ENCODE measurements at places on chromosomes 4 and X. TPM values are rescaled to one million over a fixed set of nuclear protein-coding genes. Genes with fewer than 3 reads are reported as not detected.

- no peaks in the 10 kb centered on the region for H3K4me1 ChIP-seq
- no peak overlapping the region for H3K27ac ChIP-seq
- no peaks in the 10 kb centered on the region for H3K27me3 ChIP-seq
- no peak for DNase-seq
- no peak overlapping the region for H3K4me3 ChIP-seq
These were observed 269.3 kb downstream of the STIM2 start for GRCh38 chr4:27129871-27130366.

- H3K4me1 ChIP-seq: peaks cover 8% of the 10 kb centered on the region
- no peak for DNase-seq
- no peaks in the 10 kb centered on the region for H3K36me3 ChIP-seq
- H3K4me3 ChIP-seq: no peak overlapping the region
These were observed 34.9 kb downstream of the DRD5 start for GRCh38 chr4:9816285-9816684.

GRCh38 chrX:133213117-133213516 is 5.0 kb downstream of the TFDP3 start:
- no peaks in the 10 kb centered on the region for H3K36me3 ChIP-seq
- H3K4me3 ChIP-seq: no peak overlapping the region
- H3K4me1 ChIP-seq: no peaks in the 10 kb centered on the region

USP17L25 gene
- total RNA-seq: not detected

ART3 gene
- total RNA-seq: 0.71 TPM

TXK gene
- 2.4 TPM for total RNA-seq

GRCh38 chr4:41857226-41857641 is 78.0 kb upstream of the TMEM33 start:
- no peaks in the 10 kb centered on the region for H3K4me1 ChIP-seq
- no peaks in the 10 kb centered on the region for H3K36me3 ChIP-seq
- no peak overlapping the region for H3K4me3 ChIP-seq
- no peak overlapping the region for H3K27ac ChIP-seq
- no peaks in the 10 kb centered on the region for H3K27me3 ChIP-seq
- DNase-seq: no peak

DNA sequence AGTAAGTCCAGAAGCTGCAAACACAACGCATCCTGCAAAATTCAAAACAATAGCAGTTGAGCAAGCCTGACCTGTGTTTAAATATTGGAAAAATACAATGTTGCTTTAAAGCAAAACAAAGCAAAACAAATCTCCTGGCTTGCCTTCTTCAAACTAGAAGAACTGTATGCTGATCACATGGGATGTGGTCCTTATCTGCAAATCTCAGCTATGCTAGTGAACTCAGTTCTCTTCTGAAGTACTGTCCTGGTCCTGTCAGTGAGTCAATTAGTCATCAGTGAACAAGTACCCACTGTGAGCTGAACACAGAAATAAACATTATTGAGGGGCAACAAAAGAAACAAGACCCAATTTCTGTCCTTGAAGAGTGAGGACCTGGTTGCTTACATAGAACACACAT is 522.5 kb downstream of the SMARCA1 start:
- H3K36me3 ChIP-seq: no peaks in the 10 kb centered on the region
- no peaks in the 10 kb centered on the region for H3K4me1 ChIP-seq
- DNase-seq: no peak
- no peaks in the 10 kb centered on the region for H3K27me3 ChIP-seq

MAGEA2 gene
- total RNA-seq: not detected

ADH1C gene
- total RNA-seq: 5.9 TPM

C4orf36 gene
- 2.0 TPM for total RNA-seq

DNA sequence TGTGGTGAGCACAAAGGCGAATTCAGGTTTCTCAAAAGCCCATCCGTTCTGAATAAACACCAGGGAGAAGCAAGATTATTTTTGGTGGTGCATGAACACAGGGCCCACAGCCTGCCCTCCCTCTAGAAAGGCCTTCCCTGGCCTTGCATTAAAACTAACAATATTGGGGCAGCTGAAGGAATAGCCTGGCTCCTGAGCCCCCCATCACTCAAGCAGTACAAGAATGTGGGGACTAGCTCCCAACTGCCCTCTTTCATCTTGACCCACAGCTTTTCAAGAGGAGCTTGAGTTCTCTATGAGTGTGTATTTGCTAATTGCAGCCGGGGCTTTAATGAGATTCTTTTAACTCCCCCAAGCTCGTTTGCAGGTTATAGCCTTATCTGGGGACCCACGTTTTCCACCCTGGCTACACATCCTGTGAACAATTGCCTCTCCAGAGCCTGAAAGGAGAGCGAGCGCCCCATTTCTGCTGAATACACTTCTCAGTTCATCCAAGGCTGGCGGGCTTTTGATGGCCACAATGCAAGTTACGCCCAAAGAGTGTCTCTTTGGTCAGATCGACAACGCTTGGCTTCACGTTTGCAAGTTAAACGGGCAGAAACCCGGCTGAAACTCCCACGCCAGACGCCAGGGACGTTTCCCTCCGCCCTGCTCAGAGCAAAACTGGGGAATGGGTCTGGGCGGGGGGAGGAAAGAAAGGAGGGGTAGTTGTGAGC is 4.7 kb upstream of the GSX2 start:
- H3K27me3 ChIP-seq: peaks cover 20% of the 10 kb centered on the region
- H3K4me3 ChIP-seq: no peak overlapping the region
- no peaks in the 10 kb centered on the region for H3K4me1 ChIP-seq

- H3K27ac ChIP-seq: no peak overlapping the region
- no peak for DNase-seq
- H3K27me3 ChIP-seq: no peaks in the 10 kb centered on the region
- H3K4me1 ChIP-seq: no peaks in the 10 kb centered on the region
- no peaks in the 10 kb centered on the region for H3K36me3 ChIP-seq
- no peak overlapping the region for H3K4me3 ChIP-seq
These were observed 220.0 kb downstream of the PCDH18 start for GRCh38 chr4:137312257-137312656.
